ENCODE measurements at places on chromosomes 4 and X.

DNA sequence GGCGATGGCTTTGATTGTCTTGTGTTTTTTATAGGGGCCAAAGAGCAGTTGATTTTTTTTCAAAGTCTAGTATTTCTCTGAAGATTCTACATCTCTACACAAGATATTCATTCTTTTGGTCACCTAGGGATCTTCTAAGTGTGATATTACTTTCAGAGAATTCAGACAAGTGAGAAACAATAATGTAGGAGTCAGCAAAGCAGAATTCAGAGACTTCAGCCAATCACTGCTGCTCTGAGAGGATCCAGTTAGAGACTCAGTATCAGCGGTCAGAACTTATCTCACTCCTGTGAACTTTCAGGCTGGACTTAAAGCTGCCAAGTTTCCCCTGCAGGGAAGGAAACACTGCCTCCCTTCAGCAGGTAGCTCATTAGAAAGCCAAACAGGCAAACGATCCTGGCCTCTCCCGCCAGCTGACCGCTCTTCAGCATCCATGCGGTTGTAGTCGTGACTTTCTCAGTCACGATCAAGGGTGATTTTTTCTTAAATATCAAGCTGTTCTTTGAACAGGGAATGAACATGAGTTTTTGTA lies 59.2 kb downstream of the NSUN7 start:
- no peak for DNase-seq

GRCh38 chr4:153652051-153652784 lies 31.9 kb upstream of the TLR2 start:
- DNase-seq, result no peak

DNA sequence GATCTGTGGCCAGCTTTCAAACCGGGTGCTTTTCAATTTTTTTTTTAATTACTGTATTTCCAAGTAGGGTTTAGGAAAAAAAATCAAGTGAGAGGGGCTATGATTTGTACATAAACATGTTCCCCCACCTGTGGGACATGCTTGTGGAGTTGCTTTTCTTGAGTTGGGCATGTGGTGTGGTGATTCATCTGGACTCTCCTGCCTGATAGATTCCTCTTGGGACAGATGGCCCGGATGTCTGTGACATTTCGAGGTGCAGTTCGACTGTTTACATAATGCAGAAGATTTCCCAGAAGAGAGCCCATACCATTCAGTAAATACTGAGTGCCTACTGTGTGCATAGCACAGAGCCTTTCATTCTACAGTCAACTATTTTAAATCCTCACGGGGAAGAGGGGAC lies 49.9 kb downstream of the DOCK11 start:
- no peak for DNase-seq

GRCh38 chrX:41043196-41043595 lies 42.0 kb upstream of the USP9X start:
- DNase-seq, result no peak

DNA sequence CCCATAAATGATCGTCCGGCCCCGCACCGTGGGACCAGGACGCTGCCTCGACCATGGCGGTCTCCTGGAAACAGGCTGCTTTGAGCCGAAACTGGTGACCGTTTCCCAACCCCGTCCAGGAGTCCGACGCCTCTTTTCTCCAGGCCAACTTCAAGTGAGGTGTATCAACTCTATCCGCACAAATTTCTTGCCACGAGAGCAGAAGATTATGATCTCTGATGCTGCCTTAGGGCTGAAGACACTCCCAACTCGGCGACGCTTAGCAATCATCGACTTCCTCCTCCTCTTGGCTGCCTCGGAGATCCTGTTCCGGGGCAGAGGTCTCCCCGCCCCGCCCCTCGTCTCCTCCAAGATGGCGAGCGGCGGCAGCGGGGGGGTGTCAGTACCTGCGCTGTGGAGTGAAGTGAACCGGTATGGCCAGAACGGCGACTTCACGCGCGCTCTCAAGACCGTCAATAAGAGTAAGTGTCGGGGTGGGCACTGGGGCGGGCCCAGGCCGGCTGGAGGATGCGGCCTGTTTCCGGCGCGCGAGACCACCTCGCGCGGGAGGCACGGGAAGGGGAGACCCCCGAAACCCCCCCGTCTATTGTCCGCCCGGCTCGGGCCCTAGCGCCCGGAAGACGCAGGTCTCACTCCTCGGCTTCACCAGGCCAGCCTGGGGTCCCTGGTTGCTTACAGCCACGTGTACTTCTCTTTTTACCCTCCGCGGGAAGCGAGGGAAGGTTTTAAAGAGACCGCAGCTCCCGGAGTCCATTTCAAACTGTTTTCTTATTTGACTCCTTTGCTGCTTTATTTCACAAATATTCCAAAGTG lies at the start of gene SRP72:
Gene SRP72, plus strand, starts transcription at position 334 of the 813 bp plus-strand sequence. Its CDS starts 19 bp downstream, at position 353.
- peak; percentile 78 for DNase-seq

- no peak for DNase-seq
Measured at GRCh38 chr4:22941688-22942375, 249.1 kb downstream of the GBA3 start.

DNA sequence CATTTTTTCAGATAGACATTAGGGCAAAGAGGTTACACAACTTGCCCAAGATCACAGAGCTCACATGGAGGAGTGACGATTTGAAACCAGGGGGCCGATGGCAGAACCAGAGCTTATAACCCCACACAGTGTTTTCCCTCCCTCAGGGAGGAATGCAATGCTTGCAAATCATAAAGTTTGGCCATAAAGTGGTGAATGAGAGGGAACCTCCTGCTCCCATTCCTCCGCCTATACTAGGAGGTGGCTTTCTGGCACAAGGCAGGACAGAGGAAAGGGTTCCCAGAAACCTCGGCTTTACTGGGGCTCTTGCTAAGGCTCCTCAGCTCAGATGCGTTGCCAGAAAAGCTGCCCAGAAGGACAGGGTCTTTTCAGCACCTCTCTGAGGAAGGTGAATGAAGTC lies 19.3 kb downstream of the TMEM154 start:
- DNase-seq, result no peak

- no peak for DNase-seq
Measured at GRCh38 chr4:845233-845835, 19.4 kb upstream of the CPLX1 start.

GRCh38 chrX:137574784-137575293 lies 8.9 kb downstream of the ZIC3 start:
- DNase-seq, result no peak

GRCh38 chr4:88742561-88742960 lies 44.9 kb upstream of the NAP1L5 start:
- DNase-seq, result no peak

DNA sequence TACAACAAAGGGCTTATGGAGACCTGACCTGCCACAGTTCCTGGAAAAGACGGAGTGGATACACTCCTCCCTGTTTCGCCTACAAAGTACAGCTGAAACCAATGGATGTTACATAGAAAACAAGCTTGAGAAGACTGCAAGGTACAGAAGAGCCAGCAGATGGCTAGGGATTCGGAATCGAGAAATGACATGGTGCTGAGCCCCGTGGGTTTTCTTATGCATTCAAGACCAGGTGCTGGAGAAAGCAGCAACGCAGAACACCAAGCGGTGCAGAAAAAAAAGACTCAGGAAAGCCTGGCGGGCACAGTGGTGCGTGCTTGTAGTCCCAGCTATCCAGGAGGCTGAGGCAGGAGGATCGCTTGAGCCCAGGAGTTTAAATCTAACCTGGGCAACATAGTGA lies 13.8 kb downstream of the TIMM17B start:
- DNase-seq, result no peak

- no peak for DNase-seq
Measured at GRCh38 chr4:21879187-21879586, 69.4 kb downstream of the KCNIP4 start.

GRCh38 chr4:67465763-67466052 lies 79.6 kb downstream of the CENPC start:
- DNase-seq, result no peak

- no peak for DNase-seq
Measured at GRCh38 chrX:154458116-154458953, at the start of gene PLXNA3. Gene PLXNA3 (plus strand): TSS chrX:154458281. CDS start chrX:154460184, 1,903 bp downstream.

DNA sequence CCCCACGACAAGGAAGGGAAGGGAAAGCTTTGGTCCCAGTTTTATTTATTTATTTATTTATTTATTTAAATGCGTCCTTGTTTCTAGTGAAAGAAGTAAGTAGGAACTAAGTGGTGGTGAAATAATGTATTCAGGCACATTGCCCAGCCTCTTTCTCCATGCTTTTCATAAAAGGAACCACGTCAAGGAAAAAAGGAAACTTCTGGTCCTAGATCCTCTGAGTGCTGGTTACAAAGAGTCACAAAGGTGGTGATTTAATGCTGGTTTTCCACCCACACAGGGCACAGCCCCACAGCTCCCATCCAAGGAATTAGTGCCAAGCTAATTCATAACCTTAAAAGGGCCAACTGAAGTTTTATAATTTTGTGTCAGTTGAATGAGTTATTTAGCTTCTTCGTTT lies 206.6 kb upstream of the GYPA start:
- DNase-seq, result no peak

Measured in forelimb muscle (tissue), 1 donor.